ENCODE measurements at places on chromosomes 3 and 15.

- no peak for DNase-seq
These were observed 38.3 kb downstream of the PDE8A start for GRCh38 chr15:85019815-85020590.

- no peak for DNase-seq
These were observed 52.7 kb downstream of the MITF start for GRCh38 chr3:69791919-69792399.

DNA sequence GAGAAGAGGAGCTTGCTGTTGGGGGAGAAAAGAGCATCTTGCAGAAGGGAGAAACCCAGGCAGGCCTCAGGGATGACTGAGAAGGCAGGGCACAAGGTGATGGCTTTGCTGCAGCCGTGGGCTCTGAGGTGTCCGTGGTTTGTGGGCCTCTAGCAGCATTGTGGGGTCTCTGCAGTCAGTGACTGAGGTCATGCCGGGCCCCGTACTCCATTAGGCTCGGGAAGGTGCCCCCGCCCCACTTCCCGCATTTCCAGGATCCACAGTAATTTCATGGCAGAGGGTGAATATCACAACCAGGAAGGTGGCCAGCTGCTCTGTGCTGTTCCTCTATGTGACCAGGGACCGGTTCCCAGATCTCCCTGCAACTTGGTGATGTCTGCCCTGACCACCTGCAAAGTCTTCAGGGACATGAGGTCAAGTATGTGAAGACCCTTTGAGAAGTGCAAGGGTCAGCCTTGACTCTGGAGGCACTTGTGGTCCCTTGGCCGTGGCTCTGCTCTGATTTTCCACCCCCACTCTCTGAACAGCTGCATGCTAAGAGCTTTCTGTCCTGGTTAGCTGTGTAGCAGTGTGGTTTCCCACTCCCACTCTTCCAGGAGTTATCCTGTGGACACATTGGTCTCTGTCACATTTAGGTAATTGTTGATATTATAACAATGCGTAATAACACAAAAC is 3.6 kb downstream of the KLF13 start:
- DNase-seq, result no peak

DNA sequence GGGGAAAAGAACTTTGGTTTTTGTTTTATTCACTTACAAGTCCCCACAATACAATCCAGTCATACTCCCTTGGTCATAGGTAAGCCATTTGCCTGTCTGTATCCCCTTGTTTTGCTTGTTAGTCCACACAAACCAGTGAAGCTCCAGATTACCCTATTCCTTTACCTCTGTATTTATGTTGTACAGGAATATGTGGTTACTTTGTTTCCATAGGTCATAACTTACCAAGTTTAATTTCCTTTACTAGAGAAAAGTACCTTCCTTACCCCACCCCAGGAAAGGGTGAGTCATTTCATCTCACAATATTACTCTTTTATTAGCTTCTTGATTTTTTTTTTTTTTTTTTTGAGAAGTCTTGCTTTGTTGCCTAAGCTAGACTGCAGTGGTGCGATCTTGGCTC is 113.4 kb upstream of the LRRFIP2 start:
- no peak for DNase-seq

DNA sequence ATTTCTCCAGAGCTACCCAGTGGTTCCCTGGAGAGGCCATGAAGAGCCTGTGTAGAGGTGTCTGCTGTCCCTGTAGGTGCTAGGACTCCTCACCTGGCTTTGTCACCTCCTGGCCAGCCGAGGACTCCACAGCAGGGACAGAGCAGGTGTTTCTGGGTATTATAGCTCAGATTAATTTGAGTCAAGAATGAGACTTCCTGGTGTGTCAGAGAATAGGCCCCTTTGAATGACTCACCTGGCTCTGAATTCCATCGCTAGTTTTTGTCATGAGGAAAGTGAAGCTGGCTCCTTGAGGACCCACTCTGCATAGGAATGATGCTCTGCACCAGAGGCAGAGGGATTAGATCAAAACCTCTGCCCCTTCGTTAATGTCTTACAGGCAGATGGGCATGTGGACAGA is 167.5 kb upstream of the TOPAZ1 start:
- DNase-seq, result no peak

DNA sequence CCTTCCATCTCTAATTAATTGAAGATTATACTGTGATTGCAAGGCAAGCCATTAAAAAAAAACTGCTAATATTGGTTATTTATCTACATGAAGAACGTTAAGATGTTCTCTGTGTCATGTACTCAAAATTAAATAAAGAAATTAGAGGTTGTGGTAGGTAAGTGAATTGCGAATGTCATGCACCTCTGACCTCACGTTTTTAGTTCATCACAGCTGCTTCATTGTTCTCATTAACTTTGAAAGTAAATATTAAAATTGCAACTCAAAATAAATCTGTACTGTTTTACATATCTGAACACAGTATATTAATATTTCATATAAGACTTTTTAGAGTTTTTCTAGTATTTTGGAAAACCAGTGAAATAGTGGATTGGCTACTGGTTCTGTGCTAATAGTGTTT is 94.0 kb downstream of the KLHL25 start:
- DNase-seq, result no peak

Data from activated CD4-positive, alpha-beta T cell treated with anti-CD3 and anti-CD28 coated beads, Interleukin-2, amount 50 U/mL, for 24 hours (primary cell).